ENCODE measurements at places on chromosomes 5 and 9. TPM values are rescaled to one million over a fixed set of nuclear protein-coding genes. Genes with fewer than 3 reads are reported as not detected.

GRCh38 chr5:91219091-91219802 is 163.9 kb downstream of the ARRDC3 start:
- no peak overlapping the region for H3K4me3 ChIP-seq
- peak overlapping the region; percentile 64 for H3K27ac ChIP-seq
- no peaks in the 10 kb centered on the region for H3K4me1 ChIP-seq
- DNase-seq: peak; percentile 66
- H3K36me3 ChIP-seq: no peaks in the 10 kb centered on the region

DNA sequence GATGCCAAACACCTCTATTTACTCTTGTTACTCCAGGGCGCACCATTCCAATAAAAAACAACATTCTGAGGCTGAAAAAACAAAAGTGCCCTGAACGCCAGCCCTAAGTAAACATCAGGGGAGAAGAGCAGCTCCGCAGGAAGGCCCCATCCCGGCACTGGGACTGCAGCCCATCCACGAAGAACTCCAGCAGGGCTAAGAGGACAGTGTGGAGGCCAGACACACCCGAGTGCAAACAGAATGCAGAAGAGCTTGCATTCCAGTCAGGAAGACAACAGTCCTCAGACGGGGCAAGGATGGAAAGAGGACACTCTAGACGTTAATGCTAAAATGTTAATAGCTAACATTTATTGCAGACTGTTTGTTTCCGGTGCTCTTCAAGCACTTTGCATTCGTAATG is 33.0 kb downstream of the FAM240B start:
- no peaks in the 10 kb centered on the region for H3K36me3 ChIP-seq
- no peak overlapping the region for H3K4me3 ChIP-seq
- H3K4me1 ChIP-seq: peaks cover 7% of the 10 kb centered on the region

DNA sequence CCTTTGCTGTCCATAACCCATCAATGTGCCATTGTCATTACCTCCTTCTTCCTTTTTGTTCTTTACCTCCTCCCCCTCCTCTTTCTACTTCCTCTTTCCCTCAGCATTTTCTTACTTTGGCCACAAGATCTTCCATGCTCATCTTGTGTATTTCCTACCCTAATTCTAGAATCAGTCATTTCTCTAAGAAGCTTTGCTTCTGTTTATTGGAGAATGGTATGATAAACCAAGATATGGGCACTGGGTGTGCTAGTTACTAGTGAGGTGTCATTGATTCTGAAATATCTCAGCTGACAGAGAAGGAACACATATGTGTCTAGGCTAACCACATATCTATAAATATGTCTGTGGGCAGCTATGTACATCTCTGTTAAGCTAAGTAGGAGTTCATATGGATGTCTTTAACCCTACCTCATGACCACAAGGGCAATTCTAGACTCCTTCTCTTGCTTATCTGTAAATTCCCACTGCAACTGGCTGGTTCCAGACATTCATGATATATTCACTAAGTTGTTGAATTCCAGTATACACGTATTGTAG is 2051.3 kb upstream of the CDH9 start:
- H3K4me1 ChIP-seq: no peaks in the 10 kb centered on the region
- no peak overlapping the region for H3K27ac ChIP-seq
- no peaks in the 10 kb centered on the region for H3K27me3 ChIP-seq
- no peaks in the 10 kb centered on the region for H3K36me3 ChIP-seq
- DNase-seq: no peak

GRCh38 chr9:130847306-130848217 is 12.5 kb downstream of the ABL1 start:
- peaks cover 39% of the 10 kb centered on the region for H3K4me1 ChIP-seq
- peak overlapping the region; percentile 28 for H3K27ac ChIP-seq

DNA sequence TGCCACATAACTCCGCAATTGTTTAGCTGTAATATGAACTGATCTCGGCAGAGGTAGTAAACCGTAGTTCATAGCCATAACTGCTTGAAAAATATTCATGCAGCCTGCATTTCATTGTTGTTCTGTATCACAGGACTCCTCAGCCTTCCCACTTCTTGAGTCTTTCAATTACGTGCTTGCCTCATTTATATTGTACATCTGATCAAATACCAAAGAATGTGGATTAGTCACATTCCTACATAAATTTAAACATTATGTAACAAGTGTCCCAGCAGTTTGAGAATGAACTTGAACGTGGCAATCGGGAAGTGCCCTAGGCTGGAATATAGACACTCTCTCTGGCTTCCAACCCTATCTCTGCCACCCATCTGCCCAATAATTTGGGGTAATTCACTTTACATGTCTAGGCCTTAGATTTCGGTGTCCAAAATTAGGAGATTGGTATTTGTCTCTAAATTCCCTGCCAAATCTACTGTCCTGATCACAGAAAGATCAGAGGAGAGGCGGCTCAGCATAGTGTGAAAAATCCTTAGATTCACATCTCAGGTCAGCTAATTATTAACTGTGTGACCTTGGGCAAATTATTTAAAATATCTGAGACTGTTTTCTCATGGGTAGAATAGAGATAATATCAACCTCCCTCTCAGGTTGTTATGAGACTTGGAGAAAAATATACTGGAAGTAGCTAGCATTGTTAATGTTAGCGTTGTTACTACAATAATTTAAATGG is 215.1 kb upstream of the RFX3 start:
- no peak for DNase-seq
- no peaks in the 10 kb centered on the region for H3K27me3 ChIP-seq
- no peak overlapping the region for H3K27ac ChIP-seq
- no peaks in the 10 kb centered on the region for H3K4me1 ChIP-seq
- no peaks in the 10 kb centered on the region for H3K36me3 ChIP-seq

GRCh38 chr5:67496051-67496450 is 299.5 kb upstream of the CD180 start:
- no peaks in the 10 kb centered on the region for H3K36me3 ChIP-seq
- H3K27ac ChIP-seq: no peak overlapping the region
- H3K4me1 ChIP-seq: peaks cover 14% of the 10 kb centered on the region
- no peak overlapping the region for H3K4me3 ChIP-seq
- no peak for DNase-seq
- H3K27me3 ChIP-seq: no peaks in the 10 kb centered on the region

GRCh38 chr9:120892748-120893610 is 16.0 kb upstream of the PHF19 start:
- no peak overlapping the region for H3K27ac ChIP-seq
- peak; percentile 71 for DNase-seq
- H3K27me3 ChIP-seq: peaks cover 3% of the 10 kb centered on the region
- H3K36me3 ChIP-seq: no peaks in the 10 kb centered on the region
- no peak overlapping the region for H3K4me3 ChIP-seq

- H3K27me3 ChIP-seq: no peaks in the 10 kb centered on the region
- no peak overlapping the region for H3K4me3 ChIP-seq
- H3K27ac ChIP-seq: no peak overlapping the region
- peaks cover 8% of the 10 kb centered on the region for H3K4me1 ChIP-seq
Observed at GRCh38 chr9:104997536-104997935, 69.6 kb upstream of the ABCA1 start.

DNA sequence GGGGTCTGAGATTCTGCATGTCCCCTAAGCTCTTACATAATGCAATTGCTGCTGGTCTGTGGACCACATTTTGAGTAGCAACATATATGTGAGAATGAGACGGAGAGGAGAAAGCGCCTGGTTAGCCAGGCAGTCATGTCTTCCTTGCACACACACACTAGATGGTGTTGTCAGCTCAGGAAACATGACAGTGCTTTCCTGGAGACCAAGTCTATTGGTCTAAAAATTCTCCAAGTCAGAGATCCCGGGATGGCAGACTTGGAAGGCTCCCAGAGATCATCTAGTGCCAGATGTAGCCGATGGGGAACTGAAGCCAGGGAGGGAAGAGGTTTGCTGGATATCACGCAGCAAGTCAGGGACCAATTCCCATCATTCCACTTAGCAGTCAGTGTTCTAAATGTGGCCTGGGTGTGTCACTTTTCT is 53.4 kb downstream of the GALNT12 start:
- no peak overlapping the region for H3K27ac ChIP-seq
- no peaks in the 10 kb centered on the region for H3K36me3 ChIP-seq
- peaks cover 10% of the 10 kb centered on the region for H3K4me1 ChIP-seq
- peak; percentile 81 for DNase-seq
- H3K4me3 ChIP-seq: no peak overlapping the region

DNA sequence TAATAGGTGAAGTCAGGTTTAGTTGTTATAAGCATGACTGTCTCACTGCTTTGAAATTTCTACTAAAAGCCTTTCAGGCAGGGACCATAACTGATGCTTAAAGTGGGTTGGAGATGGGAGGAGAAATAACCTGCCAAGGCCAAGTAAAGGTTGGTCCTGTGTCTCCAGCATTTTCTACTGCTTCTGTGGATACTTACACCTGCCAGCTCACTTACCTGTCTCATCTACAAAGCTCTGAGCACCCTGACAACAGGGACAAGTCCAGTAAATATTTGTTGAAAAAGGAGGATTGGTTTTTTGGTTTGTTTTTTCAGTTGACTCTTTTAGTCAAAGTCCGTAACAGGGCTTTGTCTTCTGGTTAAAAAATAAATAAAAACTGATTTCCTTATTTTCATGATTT is 38.6 kb downstream of the GRAMD2B start:
- peaks cover 7% of the 10 kb centered on the region for H3K36me3 ChIP-seq
- H3K4me1 ChIP-seq: peaks cover 3% of the 10 kb centered on the region
- no peak overlapping the region for H3K27ac ChIP-seq
- no peak for DNase-seq
- H3K27me3 ChIP-seq: no peaks in the 10 kb centered on the region

DNA sequence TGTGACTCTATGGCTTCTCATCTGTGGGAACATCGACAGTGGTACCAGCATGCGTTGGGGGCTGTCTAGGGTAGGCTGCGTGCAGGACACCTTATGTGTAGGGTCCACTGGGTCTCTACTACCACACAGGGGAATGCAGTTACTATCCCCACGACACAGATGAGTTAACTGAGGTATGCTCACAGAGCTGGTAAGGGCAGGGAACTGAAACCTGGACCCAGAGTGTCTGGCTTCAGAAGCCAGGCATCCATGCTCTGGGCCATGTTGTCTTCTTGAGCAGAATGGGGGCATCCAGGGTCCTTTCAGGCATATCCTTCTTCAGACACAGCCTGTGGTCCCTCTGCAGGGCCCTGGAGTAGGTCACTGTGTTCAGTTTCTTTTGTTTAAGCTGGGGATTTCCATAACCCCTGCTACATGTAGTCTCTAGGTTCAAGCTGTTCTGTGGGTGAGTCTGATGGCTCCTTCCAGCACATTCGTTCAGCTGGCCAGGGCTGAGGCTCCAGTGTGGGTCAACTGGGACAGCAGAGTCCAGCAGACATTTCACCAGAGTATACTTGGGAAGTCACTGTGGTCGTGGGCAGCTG is 148.8 kb downstream of the GADD45G start:
- H3K4me3 ChIP-seq: no peak overlapping the region
- H3K27me3 ChIP-seq: no peaks in the 10 kb centered on the region
- DNase-seq: no peak
- peaks cover 13% of the 10 kb centered on the region for H3K4me1 ChIP-seq

The TRIM7 gene
- polyA plus RNA-seq: 1.2 TPM

The EGFLAM gene
- polyA plus RNA-seq: 2.1 TPM

The ACOT12 gene
- polyA plus RNA-seq: not detected

The REXO4 gene
- 19.6 TPM for polyA plus RNA-seq

The IL3 gene
- polyA plus RNA-seq: not detected

The SLC36A2 gene
- polyA plus RNA-seq: not detected

The UCK1 gene
- 26.0 TPM for polyA plus RNA-seq

The ADGRD2 gene
- not detected for polyA plus RNA-seq

The SLC4A9 gene
- 0.05 TPM for polyA plus RNA-seq
